ENCODE measurements at places on chromosomes 7 and 10. TPM values are rescaled to one million over a fixed set of nuclear protein-coding genes. Genes with fewer than 3 reads are reported as not detected.

Gene CPEB3
- 3.7 TPM for total RNA-seq

- no peak for DNase-seq
These were observed 97.5 kb downstream of the PTPN20 start for GRCh38 chr10:47008769-47009168.

DNA sequence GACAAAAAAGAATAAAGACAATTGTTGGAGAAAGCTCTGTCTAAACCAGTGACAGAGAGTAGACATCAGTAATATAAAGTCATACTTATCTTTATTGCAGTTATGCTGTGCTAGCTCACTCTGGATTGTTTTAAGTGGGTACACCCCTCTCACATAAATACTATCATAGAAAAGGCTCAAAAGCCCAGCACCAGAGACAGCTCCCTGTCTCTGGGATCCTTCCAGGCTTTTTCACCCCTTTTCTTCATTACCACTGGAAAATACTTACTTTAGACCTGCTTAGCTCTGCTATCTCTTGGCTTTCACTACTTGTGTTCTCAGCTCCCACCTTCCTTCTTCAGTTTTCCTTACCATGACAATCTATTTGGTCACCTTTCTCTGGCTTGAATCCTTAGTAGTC is 259.1 kb upstream of the MINDY3 start:
- no peak for DNase-seq

DNA sequence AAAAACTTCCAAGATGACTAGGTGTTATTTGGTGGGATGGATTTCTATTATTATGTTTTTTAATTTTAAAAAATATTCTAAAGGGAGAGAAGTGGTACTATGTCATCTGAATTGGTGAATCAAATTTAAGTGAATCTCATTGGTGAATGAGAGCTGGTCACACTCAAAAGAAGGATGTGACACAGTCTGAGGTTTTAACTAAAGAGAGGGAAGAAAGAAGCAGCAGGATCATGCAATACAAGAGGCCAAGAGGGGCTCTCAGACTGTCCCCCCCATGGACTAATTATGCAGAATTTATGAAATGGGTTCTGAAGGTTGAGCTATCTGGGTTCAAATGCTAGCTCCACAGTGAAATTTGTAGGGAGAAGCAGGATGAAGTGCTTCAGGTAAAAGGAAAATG is 16.2 kb downstream of the MACC1 start:
- DNase-seq = no peak

DNA sequence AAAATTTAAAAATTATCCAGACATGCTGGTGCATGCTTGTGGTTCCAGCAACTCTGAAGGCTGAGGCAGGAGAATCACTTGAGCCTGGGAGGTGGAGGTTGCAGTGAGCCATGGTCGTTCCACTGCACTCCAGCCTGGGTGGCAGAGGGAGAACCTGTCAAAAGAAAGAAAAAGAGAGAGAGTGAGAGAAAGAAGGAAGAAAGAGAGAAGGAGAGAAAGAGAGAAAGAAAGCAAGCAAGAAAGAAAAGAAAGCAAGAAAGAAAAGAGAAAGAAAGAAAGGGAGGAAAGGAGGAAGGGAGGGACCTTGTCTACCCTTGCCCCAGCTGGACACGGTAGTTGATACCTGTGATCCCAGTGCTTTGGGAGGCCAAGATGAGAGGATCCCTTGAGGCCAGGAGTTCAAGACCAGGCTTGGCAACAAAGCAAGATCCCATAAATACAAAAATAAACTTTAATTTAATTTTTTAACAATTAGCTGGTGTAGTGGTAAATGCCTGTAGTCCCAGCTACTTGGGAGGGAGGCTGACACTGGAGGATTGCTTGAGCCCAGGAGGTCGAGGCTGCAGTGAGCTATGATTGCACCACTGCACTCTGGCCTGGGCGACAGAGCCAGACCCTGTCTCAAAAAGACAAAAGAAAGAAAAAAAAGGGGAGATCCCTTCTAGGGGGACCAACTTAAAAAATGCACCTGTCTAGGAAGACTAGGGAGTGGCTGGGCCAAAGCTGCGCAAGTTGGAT is 9.2 kb downstream of the NYAP1 start:
- no peak for DNase-seq

DNA sequence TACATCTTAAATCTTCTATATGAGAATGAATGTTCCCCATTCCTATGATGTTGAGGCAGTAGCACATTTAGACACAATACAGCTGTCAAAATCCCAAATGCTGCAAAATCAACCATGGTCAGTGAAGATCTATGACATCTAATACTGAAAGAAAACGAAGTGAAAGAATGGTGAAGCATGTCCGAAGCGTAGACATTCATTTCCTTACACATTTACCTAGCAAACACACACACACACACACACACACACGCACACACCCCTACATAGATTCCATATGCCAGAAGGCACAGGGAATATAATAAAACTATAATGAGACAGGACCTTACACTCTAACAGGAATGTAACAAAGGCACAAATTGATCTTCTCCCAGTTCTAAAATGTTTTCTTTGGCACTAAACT is 32.5 kb downstream of the CCDC6 start:
- DNase-seq = no peak

DNA sequence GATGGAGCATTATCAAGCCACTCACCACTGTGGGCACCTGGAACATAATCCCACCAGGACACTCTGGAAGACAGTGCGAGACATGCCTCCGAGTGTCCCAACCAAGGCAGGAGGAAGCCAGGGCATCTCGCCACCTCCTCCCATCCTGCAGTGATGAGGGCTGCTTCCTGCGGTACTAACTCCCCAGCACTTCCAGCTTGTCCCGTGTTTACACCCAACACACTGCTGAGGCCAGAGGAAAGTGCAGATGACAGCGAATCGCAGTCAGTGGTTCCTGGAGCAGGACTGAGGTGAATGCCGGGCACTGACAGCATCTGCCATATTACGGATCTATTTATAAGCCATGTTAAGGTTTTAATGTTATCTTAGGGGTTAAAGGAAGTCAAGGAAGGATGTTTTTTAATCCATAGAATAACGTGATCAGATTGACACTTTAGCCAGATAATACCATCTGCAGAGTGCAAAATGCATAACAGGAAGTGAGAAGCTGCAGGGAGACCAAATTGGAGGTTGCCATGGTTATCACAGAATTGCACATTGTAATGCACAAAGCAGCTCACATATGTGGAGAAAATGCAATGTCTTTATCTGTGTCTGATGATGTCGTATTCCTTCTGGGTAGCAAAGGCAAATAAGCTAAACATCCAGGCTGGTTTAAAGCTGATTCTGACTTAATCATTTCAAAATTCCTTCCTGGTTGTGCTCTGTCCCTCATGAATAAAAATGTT is 314.1 kb upstream of the C7orf33 start:
- DNase-seq = no peak

Gene KCNH2
- total RNA-seq = 8.0 TPM

Gene SLC13A1
- total RNA-seq = 0.07 TPM

GRCh38 chr10:70063418-70064098 is 10.9 kb downstream of the MACROH2A2 start:
- DNase-seq = no peak

DNA sequence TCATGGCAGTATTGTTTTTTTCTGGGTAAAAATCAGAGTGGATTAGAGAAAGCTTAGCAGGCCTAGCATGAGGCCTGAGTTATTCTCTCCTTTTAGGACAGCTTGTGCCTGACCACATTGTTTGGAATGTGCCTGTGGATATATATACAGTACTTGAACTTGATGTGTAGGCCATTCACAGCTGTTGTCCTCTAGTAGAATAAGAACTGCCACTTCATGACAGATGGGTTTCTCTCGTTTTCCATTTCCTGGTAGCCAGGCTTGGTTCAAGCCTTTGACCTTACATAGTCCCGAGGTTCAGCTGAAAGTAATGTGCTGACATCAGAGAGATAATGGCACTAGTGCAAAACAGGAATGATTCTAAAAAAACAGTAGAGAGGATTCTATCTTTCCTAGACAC is 473.9 kb downstream of the AUTS2 start:
- no peak for DNase-seq

Gene HOXA11
- 1.2 TPM for total RNA-seq

DNA sequence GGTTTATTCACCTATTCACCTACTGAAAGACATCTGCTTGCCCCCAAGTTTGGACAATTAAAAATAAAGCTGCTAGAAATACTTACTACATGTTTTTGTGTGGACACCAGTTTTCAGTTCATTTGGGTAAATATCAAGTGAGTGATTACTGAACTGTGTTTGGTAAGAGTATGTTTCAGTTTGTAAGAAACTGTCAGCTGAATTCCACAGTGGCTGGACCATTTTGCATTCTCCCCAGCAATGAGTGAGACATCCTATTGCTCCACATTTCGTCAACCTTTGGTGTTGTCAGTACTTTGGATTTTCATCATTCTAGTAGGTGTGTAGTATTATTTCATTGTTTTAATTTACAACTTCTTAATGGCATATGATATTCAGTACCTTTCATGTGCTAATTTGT is 17.4 kb upstream of the IKZF1 start:
- DNase-seq = no peak

Gene TFR2
- 2.5 TPM for total RNA-seq

All from type B pancreatic cell (in vitro differentiated cells).